ENCODE measurements at places on chromosomes 4 and X. TPM values are rescaled to one million over a fixed set of nuclear protein-coding genes. Genes with fewer than 3 reads are reported as not detected.

DNA sequence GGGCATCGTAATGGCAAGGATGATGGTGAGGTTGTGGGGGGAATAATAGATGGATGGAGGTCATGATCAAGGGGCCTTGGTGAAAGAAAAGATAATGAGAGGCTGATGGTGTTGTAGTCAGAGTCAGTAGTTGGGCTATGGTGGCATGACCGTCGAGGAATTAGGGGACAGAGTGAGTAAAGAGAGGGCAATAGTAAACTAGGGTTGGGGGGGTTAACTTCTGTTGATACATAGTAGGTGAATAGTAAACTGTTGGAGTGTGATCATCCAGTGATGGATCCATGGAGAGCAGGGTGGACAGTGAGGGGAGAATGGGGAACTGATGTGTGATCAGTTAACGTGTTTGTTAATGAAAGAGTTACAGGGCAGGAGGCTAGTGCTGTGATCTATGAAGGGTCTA, 920 bp downstream of the FTSJ1 start:
- H3K4me3 ChIP-seq = peak overlapping the region; percentile 92
- H3K4me1 ChIP-seq = peaks cover 26% of the 10 kb centered on the region
- peak overlapping the region; percentile 96 for H3K27ac ChIP-seq
- DNase-seq = no peak

The SYP gene
- not detected for polyA plus RNA-seq

DNA sequence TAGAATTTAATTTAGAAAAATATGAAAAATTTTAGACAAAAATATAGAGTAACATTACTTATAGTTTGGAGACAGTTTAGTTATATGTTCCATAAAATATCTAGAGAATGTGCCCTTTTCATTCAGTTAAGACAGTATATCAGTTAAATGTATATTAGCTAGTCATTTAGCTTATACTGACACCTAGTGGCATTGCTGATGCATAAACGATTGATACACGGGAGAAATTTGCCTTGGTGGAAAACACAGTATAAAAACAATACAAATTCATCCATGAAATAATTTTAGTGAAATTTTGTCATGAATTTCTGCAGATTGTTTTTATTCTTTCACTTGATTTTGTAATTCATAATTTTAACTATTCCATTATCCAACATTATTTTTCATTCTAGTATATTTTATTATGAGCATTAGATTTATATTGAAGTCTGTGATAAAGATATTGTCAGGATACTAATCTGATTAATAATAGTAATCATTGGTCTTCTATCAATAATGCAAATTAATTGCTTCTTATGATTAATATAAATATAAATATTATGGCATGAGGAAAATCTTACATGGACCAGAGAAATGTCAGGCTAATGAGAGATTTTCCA, 219.0 kb downstream of the TLL1 start:
- no peaks in the 10 kb centered on the region for H3K36me3 ChIP-seq
- no peak overlapping the region for H3K27ac ChIP-seq
- H3K27me3 ChIP-seq = no peaks in the 10 kb centered on the region
- no peaks in the 10 kb centered on the region for H3K4me1 ChIP-seq

The ART3 gene
- not detected for polyA plus RNA-seq

- H3K36me3 ChIP-seq = no peaks in the 10 kb centered on the region
- DNase-seq = no peak
- peaks cover 7% of the 10 kb centered on the region for H3K4me1 ChIP-seq
- peak overlapping the region; percentile 54 for H3K4me3 ChIP-seq
- H3K27ac ChIP-seq = no peak overlapping the region
Measured at GRCh38 chr4:1578251-1578773, 105.8 kb downstream of the FAM53A start.

GRCh38 chrX:44596277-44596676, 53.6 kb upstream of the FUNDC1 start:
- H3K4me1 ChIP-seq = no peaks in the 10 kb centered on the region
- DNase-seq = no peak
- H3K4me3 ChIP-seq = no peak overlapping the region
- H3K36me3 ChIP-seq = no peaks in the 10 kb centered on the region

DNA sequence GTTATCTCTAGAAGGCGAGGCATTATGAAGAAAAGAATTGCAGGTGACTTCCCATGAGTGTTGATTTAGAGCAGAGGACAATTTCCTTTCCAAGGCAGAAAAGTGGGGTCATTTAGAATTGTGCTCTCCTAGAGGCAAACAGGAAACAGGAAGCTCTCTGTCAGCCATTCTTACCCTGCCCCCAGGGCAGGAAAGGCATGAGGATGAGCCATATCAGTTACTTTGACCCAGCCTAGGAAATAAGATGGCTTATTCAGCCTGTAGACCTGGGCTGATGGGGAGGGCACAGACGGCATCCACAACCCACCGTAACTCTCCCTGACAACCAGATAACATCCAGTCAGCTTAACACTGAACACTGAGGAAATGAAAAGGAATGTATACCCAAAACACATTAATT, 88.8 kb upstream of the KDR start:
- no peak overlapping the region for H3K27ac ChIP-seq
- no peaks in the 10 kb centered on the region for H3K36me3 ChIP-seq
- no peak for DNase-seq
- peaks cover 3% of the 10 kb centered on the region for H3K27me3 ChIP-seq
- H3K4me3 ChIP-seq = no peak overlapping the region
